Left colon (tissue), 2 donors: ENCODE measurements at places on chromosomes 16 and 17.

GRCh38 chr16:13902052-13902451, 17.9 kb upstream of the ERCC4 start:
- DNase-seq, result no peak

DNA sequence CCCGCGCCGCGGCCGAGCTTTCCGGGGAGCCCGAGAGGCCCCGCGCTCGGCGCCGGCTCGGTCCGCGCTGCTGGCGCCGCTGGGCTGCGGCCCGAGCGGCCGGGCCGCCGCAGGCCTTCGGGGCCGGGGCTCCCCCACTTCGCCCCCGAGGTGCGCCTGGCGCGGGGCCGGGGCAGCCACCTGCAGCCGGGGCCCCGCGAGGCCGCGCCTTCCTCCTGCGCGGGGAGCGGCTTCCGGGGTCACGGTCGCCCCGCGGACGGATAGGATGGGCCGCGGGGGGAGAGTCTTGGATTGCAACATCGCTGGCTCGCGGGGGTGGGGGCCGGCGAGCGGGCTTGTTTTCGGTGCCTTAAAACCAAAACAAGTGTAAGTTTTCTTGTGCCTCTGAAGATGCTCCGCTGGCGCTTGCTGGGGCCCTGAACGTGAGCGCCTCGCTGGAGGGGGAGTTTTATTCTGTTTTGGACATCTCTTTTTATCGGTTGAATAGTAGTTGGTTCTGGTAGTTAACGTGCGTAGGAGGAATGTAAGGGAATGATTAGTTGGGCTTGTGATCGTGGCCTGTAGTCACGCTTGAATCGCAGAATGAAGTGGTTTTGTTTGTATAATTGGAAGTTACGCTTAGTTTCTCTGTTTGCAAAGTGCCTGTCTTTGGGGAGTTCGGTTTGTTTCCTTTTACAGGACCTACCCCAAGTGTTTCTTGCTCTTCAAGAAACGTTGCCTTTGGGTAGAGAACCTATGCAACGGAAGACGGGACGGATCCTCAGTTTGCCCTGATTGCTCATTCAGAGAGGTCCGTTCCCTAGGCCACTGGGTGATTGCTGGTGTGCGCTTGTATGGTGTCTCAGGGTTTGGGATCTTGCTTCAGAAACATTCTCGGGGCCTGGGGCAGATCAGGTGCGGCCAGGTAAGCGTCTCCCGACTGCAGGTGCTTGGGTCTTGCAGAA, 724 bp downstream of the UBE2I start:
- peak; percentile 55 for DNase-seq

GRCh38 chr17:41555105-41555887, 16.6 kb downstream of the KRT9 start:
- peak; percentile 59 for DNase-seq

- no peak for DNase-seq
These were observed 64.3 kb downstream of the CNGB1 start for GRCh38 chr16:57906382-57907316.

DNA sequence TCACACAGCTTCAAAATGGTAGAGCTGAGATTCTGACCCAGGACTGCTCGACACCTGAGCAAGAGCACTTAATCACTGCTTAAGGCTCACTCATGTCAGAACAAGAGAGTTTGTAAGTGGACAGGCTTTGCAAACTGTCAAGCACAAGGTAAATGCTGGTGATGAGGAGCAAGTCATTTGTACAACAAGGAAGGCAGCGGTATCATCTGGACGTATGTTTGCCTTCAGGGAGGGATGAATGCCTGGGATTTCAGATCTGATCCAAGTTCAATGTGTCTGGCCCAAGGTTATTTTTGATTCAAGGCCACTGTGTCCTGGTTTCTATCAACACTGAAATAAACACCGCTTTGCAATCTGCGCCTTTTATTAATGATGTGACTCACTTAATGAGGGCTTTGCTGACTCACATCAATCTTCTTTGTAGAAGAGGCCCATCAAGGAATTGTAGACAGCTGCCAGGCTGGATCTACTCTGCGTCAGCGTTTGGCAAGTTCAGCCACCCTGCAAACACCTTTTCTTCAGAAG, 174.4 kb upstream of the HS3ST3A1 start:
- DNase-seq, result no peak
